ENCODE measurements at places on chromosomes 16 and 17.

- no peak for DNase-seq
These were observed 45.7 kb downstream of the PGS1 start for GRCh38 chr17:78423961-78424675.

- no peak for DNase-seq
These were observed 17.6 kb upstream of the ITGAM start for GRCh38 chr16:31242206-31242605.

DNA sequence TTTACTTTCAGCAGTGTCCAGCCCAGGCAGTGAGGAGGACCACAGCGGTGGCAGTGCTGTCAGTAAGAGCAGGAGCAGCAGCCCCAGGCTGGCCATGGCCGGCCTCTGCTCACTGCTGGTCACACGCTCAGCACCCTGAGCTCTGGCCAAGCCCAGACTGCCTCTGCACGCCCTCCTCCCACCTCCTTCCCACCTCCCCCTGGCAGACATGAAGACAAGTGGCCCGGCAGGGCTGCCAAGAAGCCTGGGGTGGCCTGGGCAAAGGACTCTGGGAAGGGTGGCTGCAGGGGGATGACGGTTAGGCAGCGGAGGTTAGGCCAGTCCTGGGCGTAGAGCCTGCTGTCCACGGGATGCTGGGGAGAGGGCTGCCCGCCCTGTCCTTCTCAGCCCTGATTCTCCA is at the start of gene C16orf89:
Gene C16orf89, minus strand, starts transcription at position 144 of the 400 bp plus-strand sequence. Its CDS starts 48 bp downstream, at position 96.
- no peak for DNase-seq

- no peak for DNase-seq
These were observed 26.7 kb downstream of the C16orf54 start for GRCh38 chr16:29719063-29719462.

DNA sequence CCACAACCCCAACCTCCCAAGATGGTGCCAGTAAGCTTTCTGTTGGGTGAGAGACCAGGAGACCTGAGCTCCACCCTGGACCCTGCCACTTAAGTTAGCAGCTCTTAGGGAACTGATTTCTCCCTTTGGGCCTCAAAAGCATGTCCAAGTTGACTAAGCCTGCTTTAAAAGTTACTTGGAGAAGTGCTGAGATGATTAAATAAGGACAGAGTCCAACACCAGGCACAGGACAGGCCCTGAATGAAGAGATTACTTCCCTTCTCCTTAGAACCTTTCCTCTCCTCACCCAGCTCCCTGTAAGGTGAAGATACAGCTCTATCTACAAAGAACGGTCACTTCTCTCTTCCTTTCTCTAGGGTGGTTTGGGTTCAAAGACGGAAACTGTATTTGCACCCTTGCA is 162.6 kb downstream of the XYLT1 start:
- no peak for DNase-seq

DNA sequence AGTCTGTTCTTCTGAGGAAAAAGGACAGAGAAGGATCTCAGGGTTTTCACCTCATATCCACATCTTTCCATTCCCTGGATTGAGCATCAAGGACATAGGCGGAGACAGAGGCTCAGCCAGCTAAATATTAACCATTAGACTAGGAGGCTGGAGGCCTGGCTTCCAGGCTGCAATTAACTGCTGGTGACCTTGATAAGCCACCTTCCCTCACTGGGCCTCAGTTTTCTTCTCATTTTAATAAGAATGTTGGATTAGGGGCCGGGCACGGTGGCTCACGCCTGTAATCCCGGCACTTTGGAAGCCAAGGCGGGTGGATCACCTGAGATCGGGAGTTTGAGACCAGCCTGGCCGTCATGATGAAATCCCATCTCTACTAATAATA is 25.6 kb upstream of the CNOT1 start:
- DNase-seq: no peak

DNA sequence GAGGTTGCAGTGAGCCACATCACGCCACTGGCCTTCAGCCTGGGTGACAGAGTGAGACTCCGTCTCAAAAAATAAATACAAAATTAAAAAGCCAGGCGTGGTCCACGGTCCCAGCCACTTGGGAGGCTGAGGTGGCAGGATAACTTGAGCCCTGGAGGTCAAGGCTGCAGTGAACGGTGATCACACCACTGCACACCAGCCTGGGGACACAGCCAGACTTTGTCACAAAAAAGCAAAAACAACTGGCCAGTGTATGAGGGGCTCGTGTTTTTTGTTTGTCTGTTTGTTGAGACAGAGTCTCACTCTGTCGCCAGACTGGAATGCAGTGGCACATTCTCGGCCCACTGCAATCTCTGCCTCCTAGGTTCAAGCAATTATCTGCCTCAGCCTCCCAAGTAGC is 1.2 kb upstream of the UBB start:
- no peak for DNase-seq

- no peak for DNase-seq
These were observed 3.9 kb upstream of the TRIM25 start for GRCh38 chr17:56917559-56918296.

GRCh38 chr16:46629331-46630219 is 8.4 kb upstream of the SHCBP1 start:
- DNase-seq: peak; percentile 37

DNA sequence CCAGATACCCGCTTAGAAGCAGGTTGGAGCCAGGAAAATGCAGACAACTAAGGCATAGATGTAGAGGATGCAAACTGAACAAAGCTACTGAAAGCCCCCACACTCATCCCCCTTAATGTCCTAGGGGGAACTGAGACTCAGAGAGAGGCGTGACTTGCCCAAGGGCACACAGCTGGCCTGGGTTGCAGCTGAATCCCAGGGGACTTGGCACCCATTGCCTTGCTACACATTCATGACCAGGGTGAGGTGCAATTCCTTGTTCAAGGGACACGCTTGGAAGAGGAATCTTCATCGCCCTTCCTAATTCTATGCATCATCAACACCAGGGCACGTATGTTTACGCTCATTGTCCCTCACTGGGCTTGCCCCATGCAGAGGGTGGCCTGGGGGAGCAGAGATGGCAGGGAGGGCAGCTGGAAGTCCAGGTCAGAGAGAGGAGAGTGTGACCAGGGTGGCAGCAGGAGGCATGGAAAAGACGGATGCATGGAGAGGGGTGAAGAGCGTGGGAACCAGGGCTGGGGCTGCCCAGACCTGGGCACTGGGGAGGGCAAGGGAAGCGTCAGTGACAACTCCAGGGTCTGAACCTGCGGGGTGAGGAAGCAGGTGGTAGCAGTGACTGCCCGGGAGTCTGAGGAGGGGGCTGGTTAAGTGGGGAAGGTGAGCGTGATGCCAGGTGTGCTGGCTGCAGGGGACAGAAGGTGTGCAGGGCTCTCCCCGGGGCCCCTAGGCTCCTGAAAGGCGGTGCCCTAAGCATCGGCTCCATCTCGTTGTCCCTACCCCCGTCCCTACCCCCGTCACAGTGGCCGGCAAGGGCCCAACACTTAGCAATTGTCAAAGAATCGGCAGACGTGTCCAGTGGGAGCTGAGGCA is 267.1 kb upstream of the TNRC6C start:
- no peak for DNase-seq

DNA sequence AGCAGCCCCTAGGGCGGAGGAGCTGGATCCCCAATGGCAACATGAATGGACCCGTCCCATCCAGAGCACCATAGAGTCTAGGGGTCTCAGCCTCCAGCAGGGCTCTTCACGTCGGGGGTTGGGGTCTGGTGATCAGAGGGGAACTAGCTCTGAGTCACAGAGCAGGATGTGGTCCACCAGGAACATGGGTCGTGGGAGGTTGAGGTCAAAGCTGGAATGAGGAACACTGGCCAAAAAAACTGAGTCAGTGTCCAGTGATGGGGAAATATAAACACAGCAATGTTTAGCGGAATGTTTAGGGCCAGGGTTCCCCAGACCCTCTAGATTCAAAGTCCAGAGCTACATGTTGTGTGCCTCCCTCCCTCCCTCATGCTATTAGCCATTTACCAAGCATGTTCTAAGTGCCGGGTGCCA is 79.1 kb upstream of the C16orf82 start:
- peak; percentile 89 for DNase-seq

DNA sequence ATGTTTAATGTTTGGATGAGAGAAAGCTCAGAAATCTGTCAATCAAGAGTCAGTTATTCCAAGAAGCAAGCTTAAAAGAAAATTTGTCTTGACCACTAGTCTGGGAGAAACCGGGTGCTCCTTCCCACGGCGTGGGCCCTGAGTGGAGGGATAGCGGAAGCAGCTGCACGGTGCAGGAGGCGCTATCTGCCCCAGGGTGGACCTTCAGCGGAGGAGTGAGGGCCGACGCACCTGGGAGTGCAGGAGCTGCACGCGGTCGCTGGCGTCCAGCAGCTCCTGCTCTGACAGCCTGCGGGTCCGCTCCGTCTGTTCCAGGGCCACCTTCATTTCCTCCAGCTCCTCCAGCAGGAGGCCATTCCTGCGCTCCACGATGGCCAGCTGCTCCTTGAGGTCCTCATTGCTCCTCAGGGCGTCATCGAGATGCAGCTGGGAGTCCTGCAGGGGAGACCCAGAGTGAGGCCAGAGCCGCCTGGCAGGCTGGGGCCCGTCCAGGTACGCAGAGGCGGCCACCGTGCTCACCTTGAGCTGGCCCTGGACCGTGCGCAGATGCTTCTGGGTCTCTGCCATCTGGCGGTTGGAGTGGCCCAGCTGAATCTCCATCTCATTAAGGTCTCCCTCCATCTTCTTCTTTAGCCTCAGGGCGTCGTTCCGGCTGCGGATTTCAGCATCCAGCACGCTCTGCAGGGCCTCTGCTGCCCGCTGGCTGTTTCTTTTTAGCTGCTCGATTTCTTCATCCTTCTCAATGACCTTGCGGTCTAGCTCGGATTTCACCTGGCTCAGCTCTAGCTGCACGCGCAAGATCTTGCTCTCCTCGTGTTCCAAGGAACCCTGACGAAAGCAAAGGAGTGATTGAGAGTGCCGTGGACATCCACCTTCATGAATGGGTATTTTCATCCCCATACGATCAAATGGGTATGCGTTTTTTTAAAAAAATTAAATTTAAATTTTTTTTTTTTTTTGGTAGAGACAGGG is 63.5 kb downstream of the MYH13 start:
- DNase-seq: no peak

DNA sequence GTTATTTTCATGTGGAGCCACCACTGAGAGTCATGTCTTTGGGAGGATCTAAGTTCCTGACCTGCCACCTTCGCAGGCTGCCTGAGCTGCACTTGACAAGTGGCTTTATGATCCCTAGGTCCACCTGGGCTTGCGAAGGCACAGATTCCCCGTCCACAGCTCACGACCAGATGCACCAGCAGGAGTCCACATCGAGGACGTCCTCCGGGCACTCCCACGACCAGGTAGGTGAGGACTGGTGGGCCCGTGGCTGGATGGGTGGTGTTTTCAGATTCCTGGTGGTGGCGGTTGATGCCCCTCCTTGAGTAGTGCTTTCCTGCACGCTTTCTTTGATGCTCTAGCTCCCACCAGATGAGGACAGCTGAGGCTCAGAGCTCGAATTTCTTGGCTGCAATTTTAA is 14.8 kb downstream of the FAM234A start:
- no peak for DNase-seq

DNA sequence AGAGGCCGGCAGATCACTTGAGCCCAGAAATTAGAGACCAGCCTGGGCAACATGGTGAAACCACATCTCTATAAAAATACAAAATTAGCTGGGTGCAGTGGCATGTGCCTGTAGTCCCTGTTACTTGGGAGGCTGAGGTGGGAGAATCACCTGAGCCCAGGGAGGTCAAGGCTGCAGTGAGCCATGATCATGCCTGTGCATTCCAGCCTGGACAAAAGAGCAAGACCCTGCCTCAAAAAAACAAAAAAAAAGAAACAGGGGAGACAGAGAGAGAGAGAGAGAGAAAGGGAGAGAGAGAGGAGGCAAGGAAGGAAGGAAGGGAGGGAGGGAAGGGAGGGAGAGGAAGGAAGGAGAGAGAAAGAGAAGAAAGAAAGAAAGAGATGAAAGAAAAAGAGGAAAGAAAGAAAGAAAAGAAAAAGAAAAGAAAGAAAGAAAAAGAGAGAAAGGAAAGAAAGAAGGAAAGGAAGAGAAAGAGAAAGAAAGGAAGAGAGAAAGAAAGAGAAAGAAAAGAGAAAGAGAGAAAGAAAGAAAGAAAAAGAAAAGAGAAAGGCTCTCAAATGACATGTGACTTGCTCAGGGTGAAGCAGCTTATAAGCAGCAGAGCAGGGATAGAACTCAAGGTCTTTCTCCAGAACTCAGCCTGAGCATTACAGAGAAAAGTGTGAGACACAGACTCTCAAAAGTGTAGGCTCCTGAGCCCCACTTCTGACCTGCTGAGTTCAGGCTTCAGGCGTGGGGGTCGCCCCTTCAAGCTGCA is 15.5 kb downstream of the CX3CL1 start:
- DNase-seq: no peak

GRCh38 chr17:54860617-54861470 is 39.8 kb upstream of the TOM1L1 start:
- DNase-seq: no peak

DNA sequence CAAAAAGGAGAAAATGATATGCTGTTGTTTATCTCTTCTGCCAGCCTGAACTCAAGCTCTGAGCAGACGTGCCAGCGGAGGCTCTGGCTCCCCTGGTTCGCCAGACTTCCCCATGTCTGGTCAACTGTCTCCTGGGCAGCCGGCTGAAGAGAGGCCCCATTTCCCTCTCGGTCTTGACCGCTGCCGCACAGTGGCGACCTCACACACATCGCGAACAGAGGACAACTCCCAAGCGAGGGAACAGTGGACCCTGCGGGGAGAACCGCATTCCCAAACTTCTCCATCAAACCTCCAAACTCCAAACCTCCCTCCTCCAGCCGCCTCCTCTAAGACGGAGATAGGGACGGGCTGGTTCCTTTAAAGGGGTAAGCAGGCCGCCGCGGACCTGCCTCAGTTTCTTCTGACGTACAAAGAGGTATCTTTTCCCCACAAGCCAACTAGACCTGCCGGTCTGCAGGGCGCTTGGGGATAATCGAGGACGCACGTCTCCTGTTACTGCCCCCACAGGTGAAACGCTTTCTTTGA is 24.9 kb upstream of the RFFL start:
- DNase-seq: peak; percentile 44

- DNase-seq: no peak
These were observed 126.6 kb downstream of the TMEM132E start for GRCh38 chr17:34706029-34706428.

DNA sequence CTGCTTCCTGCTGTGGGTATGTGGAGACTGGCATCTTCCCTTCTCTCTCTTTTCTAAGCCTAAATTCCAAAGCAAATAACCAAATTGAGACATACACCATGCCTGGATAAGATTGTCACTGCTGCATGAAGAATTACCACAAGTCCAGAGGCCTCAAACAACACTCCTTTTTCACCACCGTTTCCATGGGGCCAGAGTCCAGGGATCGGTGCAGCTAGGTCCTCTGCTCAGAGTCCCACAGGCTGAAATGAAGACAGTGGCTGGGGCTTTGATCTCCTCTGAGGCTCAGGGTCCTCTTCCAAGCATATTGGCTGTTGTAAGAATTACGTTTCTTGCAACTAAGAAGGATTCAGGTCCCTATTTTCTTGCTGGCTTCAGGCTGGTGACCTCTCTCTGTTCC is 130.4 kb downstream of the SLC39A11 start:
- DNase-seq: no peak
